Skin of body (tissue), 3 donors: ENCODE measurements at places on chromosomes 2 and 18. TPM values are rescaled to one million over a fixed set of nuclear protein-coding genes. Genes with fewer than 3 reads are reported as not detected.

Gene RBBP8
- 61.2 TPM for total RNA-seq

Gene ACVR2A
- 52.9 TPM for total RNA-seq

GRCh38 chr18:10414293-10414842 is 40.1 kb upstream of the APCDD1 start:
- DNase-seq = no peak

DNA sequence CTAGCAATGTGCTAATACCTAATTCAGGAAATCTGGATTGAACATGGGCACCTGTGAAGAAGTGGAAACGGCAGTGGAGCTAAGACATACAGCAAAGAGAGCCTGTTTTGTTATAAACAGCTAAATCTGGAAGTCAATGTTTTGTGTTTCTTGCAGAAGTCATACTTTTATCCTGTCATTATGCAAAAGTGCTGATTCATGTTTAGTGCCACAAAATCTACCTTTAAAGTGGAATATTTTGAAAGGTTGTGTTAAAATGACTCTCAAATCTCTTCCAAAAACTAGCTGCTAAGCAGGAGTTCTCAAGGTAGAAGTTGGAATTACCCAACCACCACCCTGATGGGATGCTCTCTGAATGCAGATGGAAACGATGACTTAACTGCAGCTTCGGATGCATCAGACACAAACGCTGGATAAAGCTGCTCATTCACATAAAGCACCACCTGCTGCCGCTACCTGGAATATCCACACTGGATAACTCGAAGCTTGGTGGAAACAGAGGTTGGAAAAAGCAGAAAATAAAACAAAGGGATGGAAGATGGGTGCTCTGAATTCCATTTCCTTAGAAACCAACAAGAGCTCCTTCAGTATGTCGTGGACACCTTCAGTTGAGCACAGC is 132.6 kb upstream of the ZNF236 start:
- DNase-seq = no peak

- DNase-seq = no peak
Observed at GRCh38 chr2:156321243-156321904, 11.1 kb downstream of the NR4A2 start.

GRCh38 chr2:211157211-211157610 is 600.8 kb downstream of the CPS1 start:
- no peak for DNase-seq

DNA sequence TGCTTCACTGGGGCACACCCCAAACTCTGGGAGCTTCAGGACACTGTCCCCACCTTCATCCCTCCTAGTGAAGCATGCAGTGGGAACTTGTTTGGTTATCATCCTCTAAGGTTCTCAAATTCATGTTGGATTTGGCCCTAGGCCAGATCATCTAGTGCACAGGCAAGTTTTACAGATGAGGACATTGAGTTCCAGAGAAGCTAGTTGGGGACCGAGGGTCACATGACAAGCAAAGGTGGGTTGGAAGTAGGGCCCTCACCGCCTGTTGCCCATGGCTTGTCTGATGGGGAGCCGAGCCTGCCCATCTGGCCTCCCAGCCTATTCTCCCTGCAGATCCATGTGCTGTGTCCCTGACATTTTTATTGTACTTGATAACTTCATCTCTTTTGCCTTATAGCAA is 2.8 kb downstream of the PRKCE start:
- no peak for DNase-seq

DNA sequence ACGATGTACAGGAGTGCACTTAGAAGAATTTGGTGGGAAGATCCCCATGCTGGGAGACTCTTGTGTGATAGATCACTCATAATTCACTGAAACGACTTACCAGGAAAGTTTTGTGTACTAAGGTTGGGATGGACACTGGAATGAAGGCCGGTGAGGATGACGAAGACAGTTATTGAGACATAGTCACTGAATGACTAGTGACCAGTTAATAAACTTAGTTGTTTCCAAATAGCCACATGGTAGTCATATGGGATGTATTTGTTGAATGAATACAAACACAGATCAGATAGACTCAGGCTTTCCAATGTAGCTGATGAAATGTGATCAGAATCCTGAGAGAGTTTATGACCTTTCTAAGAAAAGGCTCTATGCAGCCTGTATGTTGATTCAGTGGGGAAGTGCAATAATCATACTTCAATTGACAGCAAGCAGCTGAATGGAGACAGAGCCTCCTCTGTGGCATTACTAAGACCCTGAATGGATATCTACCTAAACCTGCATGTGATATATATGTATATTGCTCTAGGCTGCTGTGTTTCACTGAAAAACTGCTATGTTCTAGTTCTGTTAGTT is 20.4 kb downstream of the GDF7 start:
- DNase-seq = no peak

Gene TUBA4A
- total RNA-seq = 35.7 TPM

DNA sequence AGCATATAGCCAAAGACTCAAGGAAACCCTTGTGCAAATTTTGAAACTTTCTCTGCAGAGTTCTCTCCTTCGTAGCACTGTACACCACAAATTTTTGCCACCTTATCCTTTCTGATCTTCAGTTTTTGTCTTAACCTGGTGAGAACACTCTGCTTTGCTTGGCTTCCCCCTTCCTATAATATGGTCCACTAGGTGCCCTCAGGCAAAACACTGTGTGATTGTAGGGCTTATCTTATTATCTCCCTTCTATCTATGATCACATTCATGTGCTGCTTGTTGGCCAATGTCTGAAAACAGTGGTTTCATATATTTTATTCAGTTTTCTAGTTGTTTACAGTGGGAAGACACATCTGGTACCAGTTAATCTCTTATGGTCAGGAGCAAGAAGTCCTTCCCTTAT is 111.1 kb downstream of the MTX2 start:
- no peak for DNase-seq

- no peak for DNase-seq
Observed at GRCh38 chr2:159553727-159554126, 62.6 kb downstream of the BAZ2B start.

DNA sequence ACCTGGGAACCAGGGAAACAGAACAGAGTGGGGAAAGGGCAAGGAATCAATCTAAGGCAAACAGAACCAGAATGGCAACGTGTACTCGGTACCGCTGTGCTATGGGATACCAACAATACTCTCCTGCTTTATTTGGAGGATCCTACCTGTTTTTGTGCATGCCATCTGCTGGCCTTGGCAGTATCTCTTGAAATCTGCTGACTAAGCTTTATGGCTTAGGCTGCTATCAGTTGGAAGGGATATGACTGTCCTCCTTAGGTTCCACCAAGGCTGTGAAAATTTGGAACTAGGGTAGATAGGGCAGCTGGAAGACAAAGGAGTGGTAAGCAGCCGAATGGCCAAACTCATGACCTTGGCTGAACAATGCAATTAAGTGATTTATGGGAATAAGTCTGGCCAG is 71.3 kb upstream of the LYPD6 start:
- no peak for DNase-seq

DNA sequence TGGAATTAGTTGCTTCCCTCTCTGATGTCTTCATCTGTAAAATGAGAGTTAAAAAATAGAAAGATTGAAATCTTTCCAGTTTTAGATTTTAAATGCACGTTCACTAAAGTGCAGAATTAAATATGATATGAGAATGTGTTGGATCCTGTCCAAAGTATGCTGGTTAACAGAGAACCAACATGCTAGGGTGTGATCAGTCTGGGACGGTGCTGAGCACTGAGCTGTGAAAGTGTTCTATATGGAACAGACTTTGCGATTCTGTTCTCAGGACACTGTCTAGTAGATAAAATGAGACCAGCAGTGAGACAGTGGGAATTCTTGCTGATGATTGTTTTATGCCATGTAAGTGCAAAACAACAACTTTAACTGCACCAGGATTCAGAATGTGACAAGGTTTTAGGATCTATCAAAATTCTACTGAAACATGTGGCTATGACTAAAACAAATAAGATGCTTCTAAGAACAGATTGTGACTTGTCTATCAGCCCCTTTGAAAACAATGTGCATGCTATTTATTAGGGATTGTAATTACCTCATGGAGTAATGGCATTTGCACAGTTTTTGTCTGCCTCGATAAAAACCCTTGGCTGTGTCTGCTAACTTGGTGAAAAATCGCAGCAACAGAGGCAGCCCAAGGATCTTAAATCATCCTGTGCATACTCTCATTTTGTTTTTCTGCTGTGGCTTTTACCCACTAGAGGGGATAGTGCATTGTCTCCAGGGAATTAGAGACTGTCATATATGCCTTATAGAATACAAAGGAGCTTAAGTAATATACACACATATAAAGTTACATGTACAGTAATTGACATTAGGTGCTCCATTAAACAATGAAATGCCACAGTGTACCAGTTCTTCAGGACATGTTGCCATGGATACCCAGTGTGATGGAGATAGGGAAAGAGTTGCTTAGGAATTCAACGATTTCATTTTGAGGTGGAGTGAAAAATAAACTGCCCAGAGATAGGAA is 55.1 kb downstream of the MAP3K20 start:
- no peak for DNase-seq

Gene TBR1
- 0.30 TPM for total RNA-seq

Gene PDCD1
- 0.10 TPM for total RNA-seq

- no peak for DNase-seq
Observed at GRCh38 chr2:229044581-229044980, 226.5 kb downstream of the PID1 start.

GRCh38 chr2:109067631-109068125 is 61.3 kb upstream of the SH3RF3 start:
- DNase-seq = no peak

Gene GPC1
- total RNA-seq = 25.4 TPM

Gene KCNF1
- 0.10 TPM for total RNA-seq

DNA sequence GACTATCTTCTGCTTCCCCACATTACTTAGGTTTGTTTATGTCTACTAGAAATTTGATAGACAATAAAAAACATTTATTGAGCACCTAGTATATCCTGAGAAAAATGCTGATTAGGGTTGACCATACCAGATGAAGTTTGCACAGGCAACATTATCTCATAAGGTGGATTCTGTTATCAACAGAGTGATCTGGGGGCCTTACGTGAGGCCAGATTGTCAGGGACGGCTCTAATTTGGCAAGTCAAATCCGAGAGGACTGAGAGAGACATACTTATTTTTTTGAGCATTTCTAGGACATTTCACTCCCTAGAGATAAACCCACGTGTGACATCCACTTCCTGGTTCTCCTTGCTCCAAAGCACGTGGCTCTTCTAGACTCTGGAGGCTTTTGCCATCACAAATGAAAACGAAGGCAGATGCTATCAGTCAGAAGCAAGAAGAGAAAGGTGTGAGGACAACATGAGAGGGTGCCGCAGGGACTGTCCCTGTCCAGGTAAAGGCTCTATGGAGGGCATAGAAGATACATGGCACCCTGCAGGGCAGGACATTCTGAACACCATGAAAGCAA is 168.0 kb upstream of the REV1 start:
- no peak for DNase-seq

DNA sequence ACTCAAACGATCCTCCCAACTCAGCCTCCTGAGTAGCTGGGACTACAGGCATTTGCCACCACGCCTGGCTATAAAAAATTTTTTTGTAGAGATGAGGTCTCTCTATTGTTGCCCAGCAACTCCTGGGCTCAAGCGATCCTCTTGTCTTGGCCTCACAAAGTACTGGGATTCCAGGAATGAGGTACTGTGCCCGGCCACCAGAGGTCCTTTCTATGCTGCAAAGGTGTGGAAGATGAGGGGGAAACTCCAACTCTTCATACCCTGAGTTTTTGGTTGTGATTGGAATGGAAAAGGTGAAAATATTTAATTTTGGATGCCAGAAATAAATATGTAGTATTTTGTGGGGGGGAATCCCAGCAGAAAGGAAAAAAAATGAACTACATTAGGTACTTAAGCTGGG is 36.0 kb downstream of the MRPL33 start:
- no peak for DNase-seq

DNA sequence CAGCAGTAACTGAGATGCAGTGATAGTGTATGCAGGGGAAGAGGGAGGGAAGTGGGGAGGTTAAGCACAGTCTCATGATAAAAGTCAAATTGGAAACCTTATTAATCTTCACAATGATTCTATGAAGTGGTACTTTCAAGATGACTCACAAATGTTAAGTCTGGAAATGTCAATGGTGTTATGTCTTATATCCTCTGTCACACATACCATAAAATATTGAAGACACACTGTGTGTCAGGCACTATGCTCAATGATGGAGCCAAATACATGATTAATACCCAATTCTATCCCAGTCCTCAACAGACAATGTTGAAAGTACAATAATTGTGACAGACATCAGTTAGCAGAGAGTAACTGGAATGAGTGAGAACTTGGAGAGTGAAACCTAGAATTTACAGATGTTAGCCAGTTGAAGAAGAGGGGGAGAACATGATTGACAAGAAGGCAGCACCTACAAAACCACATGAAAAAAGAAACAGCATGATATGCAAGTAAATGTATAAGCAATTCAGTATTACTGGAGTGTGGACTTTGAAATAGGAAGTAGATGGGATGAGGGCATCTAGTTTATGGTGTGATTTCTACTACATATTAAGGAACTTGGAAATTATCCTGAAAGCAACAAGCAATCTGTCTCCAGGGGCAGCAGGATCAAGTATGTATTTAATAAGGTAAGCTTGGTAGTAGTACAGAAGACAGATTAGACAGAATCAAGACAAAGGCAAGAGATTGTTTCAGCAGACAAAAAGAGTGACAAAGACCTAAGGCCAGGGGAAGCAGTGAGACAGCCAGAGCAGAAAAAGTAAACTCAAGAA is 107.6 kb downstream of the STRN start:
- no peak for DNase-seq

DNA sequence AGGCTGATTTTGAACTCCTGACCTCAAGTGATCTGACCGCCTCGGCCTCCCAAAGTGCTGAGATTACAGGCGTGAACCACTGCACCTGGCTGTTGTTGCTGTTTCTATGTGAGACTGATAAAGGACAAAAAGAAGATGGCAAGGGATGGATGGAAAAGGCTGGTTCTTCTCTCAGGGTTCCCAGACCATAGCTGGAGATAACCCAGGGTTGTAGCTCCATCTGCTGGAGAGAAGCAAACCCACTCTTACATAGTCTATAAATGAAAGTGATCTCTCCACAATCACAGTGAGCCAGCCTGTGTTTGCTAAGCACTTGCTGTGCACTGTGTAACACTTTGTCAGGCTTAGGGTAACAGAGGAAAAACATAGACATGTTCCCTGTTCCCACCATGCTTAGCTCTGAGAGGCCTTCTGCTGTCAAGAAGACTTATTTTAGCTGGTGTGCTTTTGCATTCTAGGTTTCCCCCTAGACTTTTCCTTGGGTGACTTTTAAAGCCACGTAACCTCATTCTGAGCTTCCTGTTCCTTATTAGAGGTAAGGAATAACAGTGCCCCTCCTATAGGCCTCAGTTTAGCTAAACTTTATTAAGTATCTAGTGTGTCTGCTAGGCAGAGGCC is 49.7 kb downstream of the LIMS1 start:
- peak; percentile 70 for DNase-seq

DNA sequence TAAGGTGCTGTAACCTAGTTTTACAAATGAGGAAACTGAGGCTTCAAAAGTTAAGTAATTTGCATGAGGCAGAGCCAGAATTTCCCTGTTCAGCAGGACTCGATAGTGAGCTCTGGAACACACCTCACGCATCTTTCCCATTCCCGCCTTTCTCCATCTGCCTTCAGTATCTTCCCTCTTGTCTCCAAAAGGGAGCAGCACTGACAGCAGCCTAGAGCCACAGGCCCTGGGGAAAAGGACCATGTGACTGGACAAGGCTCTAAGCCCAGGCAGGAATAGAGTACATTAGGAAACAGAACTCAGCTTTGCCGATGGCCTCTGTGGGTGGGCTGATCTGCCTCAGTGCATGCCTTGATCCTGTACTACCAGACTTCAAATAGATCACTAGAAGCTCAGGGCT is 21.5 kb downstream of the GPR155 start:
- DNase-seq = no peak
